H4 (cell line): ENCODE measurements at places on chromosomes 2 and 18. TPM values are rescaled to one million over a fixed set of nuclear protein-coding genes. Genes with fewer than 3 reads are reported as not detected.

- no peak for DNase-seq
Observed at GRCh38 chr2:183229386-183229785, 105.1 kb downstream of the NUP35 start.

- DNase-seq: no peak
Observed at GRCh38 chr2:192687015-192687414, 492.3 kb upstream of the TMEFF2 start.

The GAREM2 gene
- total RNA-seq: not detected in 2 replicates

DNA sequence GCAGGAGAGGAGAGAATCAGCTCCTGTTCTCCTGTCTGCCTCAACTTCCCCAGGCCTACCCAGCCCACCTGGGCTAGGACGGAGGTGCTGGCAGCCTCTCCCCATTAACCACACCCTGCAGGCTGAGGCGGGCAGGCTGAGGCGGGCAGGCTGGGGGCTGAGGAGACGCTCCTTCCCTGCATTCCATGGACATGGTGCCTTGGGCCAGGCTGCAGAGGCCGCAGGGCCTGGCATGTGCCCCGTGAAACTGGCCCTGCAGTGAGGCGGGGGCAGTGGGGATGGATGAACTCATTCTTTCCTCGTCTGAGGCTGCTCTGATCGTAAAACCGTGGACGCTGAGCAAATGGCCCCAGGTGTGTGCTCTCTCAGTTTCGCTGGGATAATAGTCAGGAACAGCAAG lies 84.7 kb upstream of the LAPTM4A start:
- no peak for DNase-seq

The UGT1A6 gene
- 2.6 and 3.1 TPM in 2 replicates for total RNA-seq

- no peak for DNase-seq
Observed at GRCh38 chr2:25649786-25650185, 23.6 kb downstream of the DTNB start.
